ENCODE measurements at places on chromosomes 3 and 15. TPM values are rescaled to one million over a fixed set of nuclear protein-coding genes. Genes with fewer than 3 reads are reported as not detected.

The MKRN3 gene
- not detected for total RNA-seq

GRCh38 chr3:28595372-28595771, 246.7 kb upstream of the AZI2 start:
- no peak for DNase-seq

GRCh38 chr3:13378155-13378554, 42.0 kb downstream of the NUP210 start:
- no peak for DNase-seq

- no peak for DNase-seq
Observed at GRCh38 chr3:108117241-108117775, 26.5 kb upstream of the CD47 start.

DNA sequence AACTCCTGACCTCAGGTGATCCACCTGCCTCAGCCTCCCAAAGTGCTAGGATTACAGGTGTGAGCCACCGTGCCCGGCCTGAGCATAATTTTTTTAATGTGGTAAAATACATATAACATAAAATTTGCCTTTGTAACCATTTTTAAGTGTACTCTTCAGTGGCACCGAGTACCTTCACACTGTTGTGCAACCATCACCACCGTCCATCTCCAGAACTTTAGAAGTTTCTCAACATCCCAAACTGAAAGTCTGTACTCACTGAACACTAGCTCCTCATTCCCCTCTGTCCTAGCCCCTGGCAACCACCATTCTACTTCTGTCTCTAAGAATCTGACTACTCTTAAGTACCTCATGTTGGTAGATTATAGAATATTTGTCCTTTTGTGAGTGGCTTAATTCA, 35.2 kb downstream of the LRIG1 start:
- no peak for DNase-seq

DNA sequence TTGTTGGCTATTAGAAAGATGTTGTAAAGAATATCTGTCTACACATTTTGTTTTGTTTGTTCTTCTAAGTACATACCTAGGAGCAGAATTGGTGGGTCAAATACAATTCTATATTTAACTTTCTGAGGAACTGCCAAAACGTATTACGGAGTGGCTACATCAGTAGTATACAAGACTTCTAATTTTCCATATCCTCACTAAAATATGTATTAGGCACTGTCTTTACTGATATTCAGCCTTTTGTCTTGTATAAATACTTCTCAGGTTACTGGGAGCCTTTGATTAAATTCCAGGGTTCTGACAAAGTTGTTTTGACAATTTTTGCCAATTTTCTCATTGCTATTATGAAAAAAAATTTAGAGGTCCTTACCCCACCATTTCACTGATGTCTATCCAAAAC, 146.7 kb downstream of the NR2E3 start:
- no peak for DNase-seq

- no peak for DNase-seq
Observed at GRCh38 chr3:13238687-13239466, 165.6 kb upstream of the IQSEC1 start.

DNA sequence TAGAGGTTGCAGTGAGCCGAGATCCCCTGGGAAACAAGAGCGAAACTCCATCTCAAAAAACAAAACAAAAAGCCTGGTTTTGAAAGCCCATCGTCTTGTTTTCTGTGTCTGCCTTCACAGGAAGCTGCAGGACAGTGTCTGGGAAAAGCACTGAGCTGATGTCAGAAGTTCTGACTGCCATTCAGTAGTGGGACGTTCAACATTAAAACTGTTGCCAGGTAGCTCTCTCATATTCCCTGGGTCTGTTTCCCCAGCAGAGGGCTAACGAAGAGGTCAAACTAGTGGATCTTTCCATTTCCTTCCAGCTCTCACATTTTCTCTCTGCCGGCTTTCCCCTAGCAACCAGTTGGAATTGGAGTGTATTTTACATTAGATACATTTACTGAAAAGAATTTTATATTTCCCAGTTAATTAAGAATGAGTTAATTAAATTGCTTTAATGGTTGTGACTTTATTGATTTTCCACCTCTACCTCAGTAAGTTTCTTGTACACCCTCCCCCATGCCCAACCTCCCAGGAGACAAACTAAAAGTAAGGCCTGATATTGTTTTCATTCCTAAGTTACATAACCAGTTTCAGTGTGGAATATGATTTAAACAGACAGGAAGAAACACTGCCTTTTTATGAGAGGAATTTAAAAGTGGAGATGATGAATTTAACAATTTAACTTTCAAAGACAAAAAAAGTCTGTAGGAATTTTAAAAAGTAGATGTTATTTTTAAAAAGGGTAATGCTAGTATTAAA, 29.9 kb downstream of the RCN2 start:
- DNase-seq: no peak

- no peak for DNase-seq
Observed at GRCh38 chr15:85361323-85361722, 19.1 kb upstream of the AKAP13 start.

GRCh38 chr15:52352086-52352485, 56.5 kb upstream of the MYO5C start:
- DNase-seq: no peak

GRCh38 chr15:92733934-92734521, 78.5 kb upstream of the FAM174B start:
- no peak for DNase-seq

DNA sequence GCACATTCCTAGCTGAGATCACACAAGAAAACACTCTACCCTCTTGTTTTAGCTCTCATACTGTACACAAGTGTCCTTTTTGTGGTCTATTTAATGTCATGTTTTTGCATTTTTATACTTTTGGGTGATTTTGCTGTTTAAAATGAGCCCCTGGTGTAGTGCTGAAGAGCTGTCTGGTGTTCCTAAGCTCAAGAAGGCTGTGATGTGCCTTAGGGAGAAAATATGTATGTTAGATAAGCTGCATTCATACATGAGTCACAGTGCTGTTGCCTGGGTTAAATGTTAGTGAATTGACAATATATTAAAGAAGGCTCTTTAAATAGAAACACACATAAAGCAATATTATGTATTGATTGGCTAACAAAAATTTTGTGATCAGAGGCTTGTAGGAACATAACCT, 387.4 kb upstream of the C2CD4B start:
- no peak for DNase-seq

DNA sequence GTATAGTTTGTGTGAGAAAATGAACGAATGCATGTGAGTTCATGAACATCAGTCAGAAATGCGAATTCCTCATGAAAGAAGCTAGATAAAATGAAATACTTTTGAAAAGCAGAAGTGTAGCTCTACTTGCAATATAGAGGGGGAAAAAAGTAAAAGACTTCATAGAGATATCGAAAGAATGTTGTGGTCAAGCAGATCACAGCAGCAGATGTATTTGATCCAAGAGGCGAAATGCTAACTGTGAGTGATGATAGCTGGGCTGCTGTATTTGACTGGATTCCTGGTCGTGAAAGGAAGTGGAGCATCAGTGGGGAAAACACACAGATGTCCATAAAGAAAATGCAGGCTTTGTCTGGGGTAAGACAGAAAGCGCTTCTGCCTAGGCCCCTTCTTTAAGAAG, 112.4 kb downstream of the ADAMTSL3 start:
- no peak for DNase-seq

- no peak for DNase-seq
Observed at GRCh38 chr15:53563627-53564026, 195.8 kb downstream of the WDR72 start.

The PRR23B gene
- not detected for total RNA-seq

DNA sequence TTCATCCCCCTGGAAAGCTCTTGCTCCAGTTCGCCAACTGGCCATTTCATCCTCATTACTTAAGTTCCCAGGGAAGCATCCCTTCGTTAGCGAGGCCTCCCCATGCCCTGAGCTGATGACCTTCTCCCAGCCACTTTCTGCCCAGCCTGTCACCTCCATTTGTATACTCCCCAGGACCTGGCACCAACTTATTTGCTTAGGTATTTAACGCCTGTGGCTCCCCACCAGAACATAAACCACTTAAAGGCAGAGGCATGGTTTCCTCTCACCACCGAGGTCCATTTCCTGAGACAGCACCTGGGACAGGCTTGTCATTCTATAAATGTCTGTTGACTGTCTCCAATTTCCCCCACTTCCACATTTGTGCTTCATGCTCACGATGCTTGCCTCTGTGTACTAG, 189.0 kb downstream of the ZNF621 start:
- DNase-seq: no peak

- DNase-seq: no peak
Observed at GRCh38 chr3:5787861-5788488, 600.5 kb downstream of the EDEM1 start.

- DNase-seq: no peak
Observed at GRCh38 chr15:58987036-58987435, 427 bp upstream of the RNF111 start.

- no peak for DNase-seq
Observed at GRCh38 chr15:73724212-73724611, 28.9 kb downstream of the INSYN1 start.

GRCh38 chr3:172211123-172211522, 171.7 kb downstream of the FNDC3B start:
- DNase-seq: no peak

GRCh38 chr15:55990516-55990915, 2.9 kb downstream of the NEDD4 start:
- no peak for DNase-seq

The TRIM42 gene
- not detected for total RNA-seq

The SLC7A14 gene
- total RNA-seq: 3.0 TPM

GRCh38 chr3:187947927-187948682, 202.8 kb upstream of the BCL6 start:
- DNase-seq: no peak

The WDR76 gene
- 22.8 TPM for total RNA-seq

GRCh38 chr3:72591522-72592421, 256.5 kb downstream of the SHQ1 start:
- DNase-seq: no peak

- DNase-seq: no peak
Observed at GRCh38 chr15:80977627-80978036, 12.0 kb downstream of the MESD start.

DNA sequence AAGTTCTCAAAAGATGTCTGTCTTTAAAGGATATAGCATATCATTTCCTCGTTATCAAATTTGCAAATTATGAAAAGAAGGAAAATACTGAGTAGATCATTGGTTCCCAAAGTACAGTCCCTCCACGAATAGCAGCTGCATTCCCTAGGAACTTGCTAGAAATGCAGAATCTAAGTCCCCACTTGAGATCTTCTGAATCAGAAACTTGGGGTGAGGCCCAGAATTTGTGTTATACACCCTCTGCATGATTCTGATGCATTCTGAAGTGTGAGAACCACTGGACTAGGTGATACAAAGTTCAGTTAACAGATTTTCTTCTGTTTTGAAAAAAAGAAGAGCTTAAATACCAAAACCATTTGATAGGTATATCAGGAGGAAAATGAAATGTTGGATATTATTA, 77.1 kb downstream of the SLC25A26 start:
- no peak for DNase-seq
